ENCODE measurements at places on chromosomes 3 and 15. TPM values are rescaled to one million over a fixed set of nuclear protein-coding genes. Genes with fewer than 3 reads are reported as not detected.

DMXL2 gene
- polyA plus RNA-seq, result 21.3 TPM

PLXNB1 gene
- 17.3 TPM for polyA plus RNA-seq

GALNT15 gene
- 1.1 TPM for polyA plus RNA-seq

GPR171 gene
- polyA plus RNA-seq, result not detected

DNA sequence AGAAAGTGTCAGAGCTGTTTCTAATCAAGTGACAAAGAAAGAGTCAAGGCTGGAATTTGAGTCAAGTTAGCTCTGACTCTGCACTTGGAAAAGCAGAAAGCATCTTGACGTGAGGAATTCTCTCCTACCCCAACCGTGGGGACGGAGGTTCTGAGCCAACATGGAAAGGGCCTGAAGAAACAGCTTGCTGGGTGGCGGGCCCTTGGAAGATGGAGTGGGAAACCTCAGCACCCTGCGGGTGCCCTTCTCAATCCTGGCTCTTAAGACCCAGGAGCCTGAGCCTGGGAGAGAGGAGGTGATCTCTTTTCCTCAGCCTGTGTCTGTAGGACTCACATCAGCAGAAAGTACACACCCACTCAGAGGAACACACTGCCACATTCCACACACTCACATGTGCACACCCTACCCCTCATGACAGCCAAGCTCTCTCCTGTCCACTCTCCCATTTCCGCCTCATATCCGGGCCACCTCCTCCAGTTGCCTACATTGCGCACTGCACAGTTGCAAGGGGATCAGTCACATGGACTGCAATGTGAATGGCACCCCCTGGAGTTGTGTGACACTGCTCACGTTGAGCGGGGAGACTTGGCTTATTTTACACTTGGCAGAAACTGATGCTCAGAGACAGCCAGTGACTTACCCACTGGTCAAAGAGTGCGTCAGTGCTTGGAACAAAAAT lies 101.5 kb upstream of the SLC6A6 start:
- no peak for DNase-seq

DNA sequence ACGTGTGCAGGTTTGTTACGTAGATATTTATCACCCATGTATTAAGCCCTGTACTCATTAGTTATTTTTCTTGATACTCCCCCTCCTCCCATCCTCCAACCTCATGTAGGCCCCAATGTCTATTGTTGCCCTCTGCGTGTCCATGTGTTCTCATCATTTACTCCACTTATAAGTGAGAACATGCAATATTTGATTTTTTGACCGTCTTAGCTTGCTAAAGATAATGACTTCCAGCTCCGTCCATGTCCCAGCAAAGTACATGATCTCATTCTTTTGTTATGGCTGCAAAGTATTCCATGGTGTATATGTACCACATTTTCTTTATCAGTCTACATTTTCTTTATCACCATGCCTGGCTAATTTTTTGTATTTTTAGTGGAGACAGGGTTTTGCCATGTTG lies 623.2 kb downstream of the SQOR start:
- no peak for DNase-seq

DNA sequence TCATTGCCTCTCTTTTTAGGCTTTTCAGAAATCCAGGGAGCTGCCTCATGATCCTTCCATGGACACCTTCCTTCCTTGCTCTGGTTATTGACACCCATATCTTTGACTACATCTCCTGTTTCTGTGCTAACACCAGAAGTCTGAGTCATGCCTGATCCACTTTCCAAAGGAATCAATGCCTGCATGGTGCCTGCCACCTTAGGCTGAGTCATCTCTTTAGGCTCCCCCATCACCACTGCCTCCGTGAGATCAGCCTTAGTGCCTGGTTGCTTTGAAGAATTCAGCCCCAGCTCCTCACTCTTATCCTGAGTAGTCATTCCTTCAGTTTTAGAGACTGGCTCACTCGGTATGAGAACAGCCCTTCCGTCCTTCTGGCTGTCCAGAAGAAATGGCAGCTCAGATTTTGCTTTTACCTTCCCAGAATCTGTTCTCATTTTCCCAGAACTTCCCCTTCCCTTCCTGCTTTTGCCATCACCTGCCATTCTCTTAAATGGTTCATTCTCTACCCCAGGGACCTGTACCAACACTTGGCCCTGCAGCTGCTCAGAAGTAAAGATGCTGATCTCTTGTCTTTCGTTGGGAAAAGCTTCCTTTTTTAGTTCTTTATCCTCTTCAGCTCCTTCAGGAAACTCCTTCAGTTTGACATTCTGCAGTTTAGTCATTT lies 105.3 kb downstream of the MAP4 start:
- DNase-seq, result no peak

- DNase-seq, result no peak
These were observed 33.4 kb downstream of the MASP1 start for GRCh38 chr3:187257992-187258692.

- no peak for DNase-seq
These were observed 1.4 kb upstream of the SLC51A start for GRCh38 chr3:196214783-196215441.

- DNase-seq, result no peak
These were observed 20.7 kb upstream of the CTNNB1 start for GRCh38 chr3:41178576-41178975.

DNA sequence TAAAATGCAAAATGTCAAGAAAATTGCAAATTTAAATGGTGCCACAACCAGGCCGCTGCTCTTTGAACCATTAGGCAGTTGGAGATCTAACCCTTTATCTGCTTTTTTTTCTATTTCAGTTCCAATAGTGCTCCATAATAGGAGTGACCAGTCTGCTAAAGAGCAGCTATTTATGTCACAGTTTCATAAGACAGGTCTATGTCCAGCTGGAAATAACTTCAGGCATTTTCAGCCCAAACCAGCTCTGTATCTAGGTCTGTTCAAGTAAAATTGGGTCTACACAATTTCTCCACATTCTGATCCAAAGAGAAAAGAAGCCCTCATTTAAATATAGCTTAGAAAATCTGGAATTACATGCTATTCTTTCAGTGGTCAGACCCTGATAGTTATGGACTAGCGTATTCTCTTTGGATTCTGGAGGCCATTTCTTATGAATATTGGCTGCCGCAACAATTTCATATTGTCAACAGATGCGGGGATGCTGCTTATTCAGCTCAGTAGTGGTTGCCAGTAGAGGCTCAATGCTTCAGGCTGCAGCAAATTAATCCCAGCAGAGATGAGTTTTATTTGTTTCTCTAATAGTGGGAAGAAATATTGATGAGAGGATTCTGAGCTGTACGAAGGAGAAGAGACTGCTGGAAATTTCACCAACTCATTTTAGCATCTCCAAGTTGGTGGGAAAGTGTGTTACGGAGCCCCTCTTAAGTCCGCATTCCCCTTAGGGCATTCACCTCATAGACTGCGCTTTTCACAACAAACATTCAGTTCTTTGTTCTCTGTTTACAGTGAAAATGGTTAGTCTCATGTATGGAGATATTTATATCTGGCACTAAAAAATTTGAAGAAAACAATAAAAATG lies 887.0 kb downstream of the ROBO1 start:
- DNase-seq, result peak; percentile 88

- no peak for DNase-seq
These were observed 262.0 kb upstream of the KCNH8 start for GRCh38 chr3:18886331-18886730.

- DNase-seq, result no peak
These were observed 39.8 kb downstream of the CCDC12 start for GRCh38 chr3:46936733-46937250.

- DNase-seq, result no peak
These were observed 48.1 kb downstream of the BFSP2 start for GRCh38 chr3:133447750-133448477.

DNA sequence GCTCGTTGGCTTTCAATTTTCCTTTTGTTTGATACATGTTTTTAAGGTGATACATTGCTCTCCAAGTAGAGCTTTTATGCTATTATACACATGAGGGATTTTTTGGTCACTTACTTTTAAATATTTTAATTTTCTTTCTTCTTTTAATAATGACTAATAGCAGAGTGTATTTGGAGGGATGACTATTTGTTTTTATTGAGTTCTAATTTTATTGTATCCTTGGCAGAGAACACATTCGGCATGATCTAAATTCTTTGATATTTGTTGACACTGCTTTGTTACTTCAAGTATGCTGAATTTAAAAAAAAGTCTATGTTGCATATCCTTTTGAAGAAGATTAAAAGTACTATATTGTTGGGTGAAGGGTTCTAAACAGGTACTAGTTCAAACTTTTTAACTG lies 149.9 kb upstream of the PDZRN3 start:
- no peak for DNase-seq

DNA sequence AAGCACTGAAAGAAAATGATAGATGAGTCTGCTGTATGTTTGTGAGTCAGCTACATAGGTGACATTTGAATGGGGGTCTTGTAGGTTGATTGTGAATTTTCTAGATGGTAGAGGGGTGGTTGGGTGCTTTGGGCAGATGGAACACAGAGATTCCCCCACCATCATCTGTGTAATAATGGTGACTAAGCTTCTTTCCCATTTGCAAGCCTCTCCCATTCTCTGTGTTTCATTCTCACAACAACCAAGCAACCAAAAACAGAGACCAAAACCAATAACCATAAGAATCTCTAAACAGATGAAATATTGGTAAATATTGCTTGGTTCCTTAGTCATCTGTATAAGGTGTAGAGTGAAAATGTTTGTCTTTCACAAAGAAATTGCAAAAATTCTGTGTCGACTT lies 17.8 kb upstream of the UTS2B start:
- no peak for DNase-seq

GRCh38 chr3:9316881-9317361 lies 45.9 kb upstream of the THUMPD3 start:
- DNase-seq, result peak; percentile 59

Measured in forelimb muscle (tissue), 1 donor.